Stimulated activated CD4-positive, alpha-beta T cell treated with anti-CD3 and anti-CD28 coated beads, TNF-alpha, amount 100 ng/mL, for 4 hours (primary cell): ENCODE measurements at places on chromosomes 4 and X.
A peak's percentile ranks its signal among the peaks of the same experiment; 100 is the strongest.

DNA sequence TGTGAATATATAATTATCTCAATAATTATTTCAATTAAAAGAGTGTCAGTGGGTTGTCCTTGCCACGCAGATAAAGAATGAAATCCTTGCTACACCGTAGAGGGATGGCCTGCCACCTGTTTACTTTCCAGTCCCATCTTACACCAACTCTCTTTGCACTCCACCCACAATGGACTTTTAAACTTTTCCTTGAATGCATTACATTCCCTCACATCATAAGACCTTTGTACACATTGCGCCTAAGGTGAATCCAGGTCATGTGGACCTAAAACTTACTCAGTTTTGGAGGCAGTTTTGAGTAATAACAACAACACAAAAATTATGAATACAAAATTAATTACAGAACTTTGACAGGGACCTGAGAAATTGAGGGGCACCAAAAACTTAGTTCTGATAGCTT lies 78.7 kb upstream of the PDE5A start:
- DNase-seq, result no peak

DNA sequence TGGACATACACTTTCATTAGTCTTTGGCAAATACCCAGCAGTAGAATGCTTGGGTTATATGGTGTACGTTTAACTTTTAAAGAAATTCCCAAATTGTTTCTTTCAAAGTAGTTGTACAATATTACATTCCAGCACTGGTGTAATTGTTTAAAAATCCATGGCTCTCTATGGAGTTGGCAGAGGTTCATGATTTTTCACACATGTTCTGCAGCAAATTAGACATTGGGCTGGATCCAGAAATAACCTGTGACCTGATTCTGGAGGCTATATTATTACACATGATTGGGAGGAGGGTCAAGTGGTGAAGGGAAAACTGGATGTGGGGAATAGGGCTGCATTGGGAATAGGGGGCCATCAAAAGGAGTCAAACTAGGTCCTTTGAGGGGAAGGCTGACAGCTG lies 41.9 kb downstream of the MAMLD1 start:
- no peak for DNase-seq

DNA sequence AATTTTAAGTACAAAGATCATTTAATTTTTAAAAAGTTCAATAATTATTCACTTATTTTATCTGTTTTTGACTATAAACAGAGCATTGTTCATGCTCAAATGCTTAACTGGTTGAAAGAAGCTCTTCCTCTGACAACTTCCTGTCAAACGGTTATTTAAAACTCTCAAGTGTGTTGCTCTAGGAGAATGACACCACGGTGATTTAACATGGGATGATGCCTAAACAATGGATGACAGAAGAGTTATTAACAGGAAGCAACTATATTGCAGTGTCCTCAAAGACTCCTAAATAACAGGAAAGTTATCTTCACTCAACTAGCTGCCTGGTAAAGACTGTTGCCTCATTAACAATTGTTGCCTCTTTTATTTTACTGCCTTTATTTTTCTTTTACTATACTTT lies 509.6 kb downstream of the PACRGL start:
- DNase-seq, result no peak

DNA sequence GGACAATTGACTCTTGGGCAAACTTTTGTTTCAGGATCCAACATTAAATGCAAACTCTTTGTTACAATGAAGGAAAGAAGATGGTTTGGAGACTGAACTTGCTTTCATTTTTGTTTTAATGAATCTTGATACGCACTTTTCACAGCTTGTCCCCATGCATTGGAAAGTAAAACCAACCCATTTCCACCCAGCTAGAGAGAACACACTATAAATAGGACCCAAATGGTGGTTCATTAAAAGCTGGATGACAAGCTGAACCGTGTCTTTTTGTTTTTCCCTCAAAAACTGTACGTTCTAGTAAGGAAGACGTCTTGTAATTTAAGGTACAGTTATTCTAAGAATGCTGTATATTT lies 95.3 kb upstream of the EGFL6 start:
- no peak for DNase-seq

- DNase-seq, result peak; percentile 34
Observed at GRCh38 chrX:130170752-130171445, 863 bp upstream of the RAB33A start.

GRCh38 chr4:122815248-122815647 lies 11.4 kb upstream of the FGF2 start:
- DNase-seq, result no peak

DNA sequence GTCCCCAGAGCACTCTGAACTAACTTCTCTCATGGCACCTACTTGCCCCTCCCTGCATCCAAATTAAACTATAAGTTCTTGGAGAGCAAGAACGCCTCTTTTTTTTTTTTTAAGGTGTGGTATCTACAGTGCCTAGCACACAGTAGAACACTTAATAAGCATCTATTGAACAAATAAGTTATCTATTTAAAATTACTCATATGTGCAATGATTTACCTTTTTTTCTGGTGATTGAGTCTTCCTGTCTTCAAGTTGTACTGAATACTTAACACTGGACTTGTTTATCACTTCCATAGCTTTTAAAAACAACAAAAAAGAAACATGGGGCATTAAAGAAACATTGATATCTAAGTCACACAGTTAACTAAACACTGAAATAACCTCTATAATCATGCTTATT lies 29.1 kb downstream of the HAUS3 start:
- no peak for DNase-seq

- no peak for DNase-seq
Observed at GRCh38 chr4:156100651-156101050, 147.0 kb upstream of the CTSO start.

- no peak for DNase-seq
Observed at GRCh38 chr4:85778632-85779131, 303.7 kb downstream of the ARHGAP24 start.

DNA sequence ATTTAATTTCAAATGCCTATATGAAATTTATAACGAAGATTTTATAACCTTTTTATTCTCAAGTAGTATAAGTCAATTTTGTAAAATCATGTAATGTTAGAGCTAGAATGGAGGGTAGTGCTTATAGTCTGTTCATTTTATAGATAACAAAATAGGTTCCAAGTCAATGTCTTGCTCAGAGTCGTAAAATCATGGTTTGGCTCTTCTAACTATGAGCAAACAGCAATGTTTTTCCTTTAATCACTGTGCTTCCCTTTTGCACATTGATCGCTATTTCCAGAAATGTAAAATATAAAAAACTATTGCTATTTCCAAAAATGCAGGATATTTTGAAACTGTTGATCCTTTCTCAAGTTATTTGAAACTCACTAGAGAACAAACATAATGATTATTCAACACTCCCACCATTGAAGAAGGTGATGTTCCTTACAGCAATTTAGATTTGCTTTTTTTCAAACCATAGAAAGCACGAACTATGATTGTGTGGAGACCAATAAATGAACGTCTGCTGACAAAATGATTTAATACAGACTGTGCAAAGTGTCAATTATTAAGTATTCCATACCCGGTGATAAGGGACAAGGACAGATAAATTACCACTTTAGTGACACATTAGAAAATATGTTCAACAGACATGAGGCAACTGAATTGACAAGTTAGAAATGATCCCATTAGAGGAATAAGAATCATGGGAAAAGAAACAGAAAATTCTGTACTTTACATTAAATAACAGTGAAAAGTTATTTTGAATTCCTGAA lies 412.1 kb upstream of the TECRL start:
- no peak for DNase-seq

DNA sequence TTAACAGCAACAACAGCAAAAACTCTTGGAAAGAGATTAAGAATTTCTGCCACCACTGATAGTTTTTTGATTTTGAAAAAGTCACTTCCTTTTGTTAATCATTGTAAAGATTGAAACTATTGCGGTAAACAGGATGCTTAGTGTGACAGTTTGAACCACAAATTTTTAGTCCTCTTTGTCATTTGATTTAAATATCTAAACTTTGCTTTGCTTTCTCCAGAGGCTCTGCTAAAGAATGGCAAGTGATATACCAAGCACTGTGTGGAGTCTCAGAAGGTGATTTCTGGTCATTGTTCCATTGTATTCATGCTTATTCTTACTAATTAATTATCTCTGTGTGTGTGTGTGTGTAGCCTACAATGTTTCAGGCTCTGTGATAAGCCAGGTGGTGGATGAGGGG lies 155.6 kb downstream of the BMPR1B start:
- DNase-seq, result no peak

- no peak for DNase-seq
Observed at GRCh38 chrX:48700951-48701653, 4.6 kb downstream of the SUV39H1 start.
